ENCODE measurements at places on chromosomes 3 and 15.

- peak; percentile 12 for DNase-seq
These were observed 19.6 kb upstream of the TASOR start for GRCh38 chr3:56702490-56703315.

DNA sequence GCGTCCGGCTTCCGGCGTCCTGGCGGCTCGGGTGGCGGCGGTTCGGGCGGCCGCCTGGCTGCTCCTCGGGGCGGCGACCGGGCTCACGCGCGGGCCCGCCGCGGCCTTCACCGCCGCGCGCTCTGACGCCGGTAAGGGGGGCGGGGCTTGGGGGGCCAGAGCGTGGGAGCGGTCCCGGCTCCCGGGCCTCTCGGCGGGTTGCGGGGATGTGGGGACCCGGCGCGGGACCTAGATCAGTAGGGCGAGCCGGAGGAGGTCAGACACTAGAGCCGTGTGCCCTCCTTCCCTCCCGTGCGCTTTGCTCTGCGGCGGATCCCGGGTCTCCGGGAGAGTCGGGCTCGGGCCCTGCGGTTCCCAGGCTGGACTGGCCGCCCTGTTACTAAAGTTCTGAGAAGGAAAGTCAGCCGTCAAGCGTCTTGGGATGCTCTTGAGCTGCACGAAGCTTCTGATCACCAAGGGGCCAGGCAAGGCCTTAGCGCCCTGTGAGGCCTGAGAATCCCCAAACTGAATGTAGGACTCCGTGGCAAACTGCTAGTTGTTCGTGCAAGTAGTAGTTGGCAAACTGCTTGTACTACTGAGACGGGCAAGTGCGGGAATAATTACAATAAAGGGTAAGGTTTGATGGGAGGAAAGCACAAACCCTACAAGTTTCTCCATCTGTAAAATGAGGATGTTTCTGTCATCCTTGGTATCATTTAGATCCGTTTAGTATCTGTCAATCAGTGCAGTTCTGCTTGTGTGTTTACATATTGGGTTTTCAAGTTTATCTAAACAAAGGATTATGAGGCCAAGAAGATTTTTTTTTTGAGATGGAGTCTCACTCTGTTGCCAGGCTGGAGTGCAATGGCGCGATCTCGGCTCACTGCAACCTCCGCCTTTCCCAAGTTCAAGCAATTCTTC lies 587 bp downstream of the PIGX start:
- DNase-seq = peak; percentile 55

GRCh38 chr3:48563382-48563918 lies at the start of gene UCN2:
Gene UCN2 (minus strand): TSS chr3:48563781. CDS start chr3:48563124, 657 bp downstream.
- DNase-seq = no peak

DNA sequence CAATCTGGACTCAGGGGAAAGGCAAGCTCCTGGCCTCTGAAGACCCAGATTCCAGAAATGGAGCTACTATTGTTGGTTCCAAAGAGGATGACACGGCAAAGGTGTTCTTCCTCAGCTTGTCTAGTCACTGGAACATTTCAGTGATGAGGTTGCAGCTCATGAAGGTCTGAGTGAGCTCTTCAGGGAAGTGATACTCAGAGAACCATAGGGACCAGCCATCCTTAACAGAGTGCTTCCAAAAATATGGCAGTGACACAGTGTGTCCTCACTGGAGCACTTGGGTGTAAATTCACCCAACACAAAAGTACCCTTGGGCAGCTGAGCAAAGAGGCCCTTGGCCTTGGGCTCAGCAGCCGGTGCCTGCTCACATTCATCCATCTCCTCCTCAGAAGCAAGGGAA lies 46.3 kb downstream of the SPTSSB start:
- no peak for DNase-seq

- DNase-seq = no peak
These were observed 19.5 kb upstream of the ZMAT3 start for GRCh38 chr3:179091113-179091512.

- DNase-seq = no peak
These were observed 84.8 kb upstream of the ICE2 start for GRCh38 chr15:60563539-60564404.

- DNase-seq = no peak
These were observed 47.6 kb upstream of the CD200R1L start for GRCh38 chr3:112894258-112894657.

DNA sequence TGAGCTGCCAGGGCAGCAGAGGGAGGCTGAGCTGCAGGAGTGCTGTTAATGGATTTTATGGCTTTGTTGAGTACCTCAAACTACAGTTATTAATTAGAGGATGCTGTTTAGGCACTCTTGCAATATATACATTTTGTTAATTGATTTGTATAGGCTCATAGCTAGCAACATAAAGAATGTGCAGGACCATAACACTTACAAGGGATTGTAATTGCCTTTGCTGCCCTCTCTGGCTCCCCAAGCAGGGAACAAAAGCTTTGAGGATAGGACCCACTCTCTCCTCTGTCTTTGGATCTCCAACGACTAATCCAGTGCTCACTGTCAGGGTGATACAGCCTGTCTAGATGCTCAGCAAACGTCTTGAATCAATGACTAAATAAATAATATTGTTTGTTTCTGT lies 1.2 kb upstream of the CLSTN2 start:
- DNase-seq = no peak

GRCh38 chr3:141366285-141367037 lies 1.8 kb upstream of the ZBTB38 start:
- DNase-seq = no peak

DNA sequence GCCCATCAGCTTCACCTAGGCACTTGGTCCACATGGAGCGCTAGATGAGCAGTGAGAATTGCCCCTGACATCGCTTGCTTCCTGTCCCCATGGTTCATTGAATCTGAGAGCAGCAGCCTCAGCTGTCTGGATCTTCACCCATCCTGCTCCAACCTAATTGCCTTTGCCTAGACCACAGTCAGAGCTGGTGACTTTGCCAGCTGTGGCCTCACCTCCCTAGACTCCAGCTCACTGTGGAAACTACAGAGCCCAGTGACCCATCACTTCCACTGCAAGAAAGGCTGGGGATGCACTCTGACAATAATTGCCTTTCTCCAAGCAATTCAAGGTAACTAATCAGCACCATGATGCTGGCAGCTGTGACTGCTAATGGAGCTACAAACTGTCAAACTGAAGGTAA lies 30.6 kb upstream of the SLC6A1 start:
- DNase-seq = no peak

DNA sequence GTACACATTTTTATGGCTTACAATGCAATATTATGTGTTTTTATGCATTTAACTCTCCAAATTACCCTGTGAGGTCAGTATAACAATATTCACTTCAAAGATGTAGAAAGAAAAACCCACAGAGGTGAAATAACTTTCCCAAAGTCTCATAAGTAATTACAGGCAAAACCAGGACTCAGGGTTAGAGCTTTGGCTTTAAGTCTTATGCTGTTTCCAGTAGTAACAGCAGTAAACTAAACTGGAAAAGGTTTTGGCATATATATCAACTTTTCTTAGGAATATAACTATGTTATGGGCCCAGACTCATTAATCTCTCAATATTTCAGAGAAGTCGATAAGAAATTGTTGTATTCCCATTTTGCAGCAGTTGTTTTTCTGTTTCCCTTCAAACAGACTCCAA lies 206.3 kb upstream of the KCNMB2 start:
- DNase-seq = no peak

- no peak for DNase-seq
These were observed 226.7 kb upstream of the MCTP2 start for GRCh38 chr15:94004697-94005096.

DNA sequence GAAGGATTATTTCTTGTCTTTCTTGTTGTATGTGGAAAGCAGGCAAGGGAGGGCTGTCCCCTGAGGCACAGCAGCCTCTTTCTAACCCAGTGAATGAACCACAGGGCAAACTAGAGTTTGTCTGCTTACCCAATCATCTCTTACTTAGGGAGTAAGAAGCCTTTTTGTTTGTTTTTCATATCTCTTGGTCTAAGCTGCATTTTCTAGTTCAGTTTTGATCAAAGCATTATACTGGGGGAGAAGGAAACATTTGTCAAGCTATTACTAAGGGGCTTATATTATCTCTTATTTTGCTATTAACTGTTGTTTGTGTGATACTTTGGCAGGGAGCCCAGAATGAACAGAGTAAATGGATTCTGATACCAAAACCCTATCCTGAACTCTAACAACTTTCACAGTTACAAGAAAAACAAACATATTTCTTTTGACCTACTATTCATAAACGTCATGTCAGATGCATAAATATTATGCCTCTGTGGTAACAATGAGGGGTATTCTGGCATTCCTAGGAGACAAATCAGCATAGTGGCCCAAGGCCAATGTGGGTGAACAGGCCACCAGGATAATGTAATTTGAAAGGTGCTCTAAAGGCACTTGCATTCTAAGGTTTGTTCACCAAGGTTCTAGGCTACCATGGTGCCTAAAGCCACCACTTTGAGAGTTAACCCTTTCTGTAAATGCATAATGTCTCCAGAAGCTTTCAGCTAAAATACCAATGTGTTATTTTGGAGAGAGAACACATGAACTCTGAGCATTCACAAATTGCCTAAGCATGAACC lies 271.6 kb upstream of the ZPLD1 start:
- DNase-seq = no peak

DNA sequence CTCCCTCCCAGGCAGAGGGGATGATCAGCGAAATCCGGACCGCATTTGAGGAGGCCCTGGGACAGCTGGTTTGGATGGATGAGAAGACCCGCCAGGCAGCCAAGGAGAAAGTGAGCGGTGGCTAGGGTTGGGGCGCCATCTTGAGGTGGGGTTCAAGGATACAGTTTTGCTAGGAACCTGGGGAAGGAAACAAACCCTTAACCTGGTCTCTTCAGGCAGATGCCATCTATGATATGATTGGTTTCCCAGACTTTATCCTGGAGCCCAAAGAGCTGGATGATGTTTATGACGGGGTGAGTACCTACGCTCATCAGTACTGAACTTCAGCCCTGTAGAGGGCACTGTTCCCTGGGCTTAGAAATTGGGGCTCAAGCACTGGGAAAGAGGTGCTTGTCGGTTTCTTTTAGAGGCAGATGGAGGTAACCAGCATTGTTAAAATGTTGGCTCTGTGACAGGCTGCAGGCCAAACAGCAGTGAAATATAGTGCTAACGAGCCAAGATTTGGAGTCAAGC lies 9.6 kb upstream of the PSMD2 start:
- DNase-seq = peak; percentile 66

GRCh38 chr15:23866832-23867231 lies 179.7 kb upstream of the NDN start:
- DNase-seq = no peak

GRCh38 chr3:185188816-185189215 lies 36.0 kb upstream of the C3orf70 start:
- DNase-seq = no peak

DNA sequence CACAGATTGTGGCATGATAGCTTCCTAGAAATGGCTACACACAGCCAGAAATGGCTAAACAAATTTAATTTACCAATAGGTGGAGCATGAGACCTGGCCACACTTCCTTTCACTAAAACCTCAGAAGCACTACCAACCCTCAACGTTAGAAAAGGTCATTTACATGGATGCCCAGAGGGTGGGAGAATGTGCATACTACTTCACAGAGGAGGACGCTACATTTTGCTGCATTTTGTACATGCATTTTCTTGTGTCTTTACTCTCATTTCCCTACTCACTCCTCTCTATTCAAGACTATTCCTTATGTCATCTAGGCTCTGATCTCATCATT lies 40.1 kb downstream of the C2CD4B start:
- no peak for DNase-seq

DNA sequence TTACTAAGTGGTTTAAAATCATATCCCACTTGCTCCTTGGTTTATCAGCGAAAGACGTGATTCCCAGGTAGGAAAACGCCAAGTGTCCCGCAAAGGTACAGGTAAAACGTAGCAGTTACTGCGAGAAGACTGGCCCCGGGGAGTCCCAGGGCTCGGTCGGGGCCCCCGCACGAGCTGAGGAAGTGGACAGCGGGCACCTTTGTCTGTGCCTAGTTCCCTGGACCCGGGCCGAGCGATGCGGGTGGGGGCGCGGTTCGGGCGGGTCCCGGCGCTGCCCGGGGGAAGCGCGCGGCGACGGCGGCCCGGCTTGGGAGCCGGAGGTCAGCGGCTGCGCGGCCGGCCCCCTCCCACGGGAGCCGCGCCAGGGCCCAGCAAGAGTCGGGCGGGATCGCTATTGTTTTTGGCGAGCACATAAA lies 864 bp upstream of the NEO1 start:
- DNase-seq = no peak

GRCh38 chr3:196634224-196634623 lies 5.3 kb upstream of the NRROS start:
- no peak for DNase-seq

GRCh38 chr15:51658664-51659063 lies 22.6 kb upstream of the SCG3 start:
- DNase-seq = no peak

DNA sequence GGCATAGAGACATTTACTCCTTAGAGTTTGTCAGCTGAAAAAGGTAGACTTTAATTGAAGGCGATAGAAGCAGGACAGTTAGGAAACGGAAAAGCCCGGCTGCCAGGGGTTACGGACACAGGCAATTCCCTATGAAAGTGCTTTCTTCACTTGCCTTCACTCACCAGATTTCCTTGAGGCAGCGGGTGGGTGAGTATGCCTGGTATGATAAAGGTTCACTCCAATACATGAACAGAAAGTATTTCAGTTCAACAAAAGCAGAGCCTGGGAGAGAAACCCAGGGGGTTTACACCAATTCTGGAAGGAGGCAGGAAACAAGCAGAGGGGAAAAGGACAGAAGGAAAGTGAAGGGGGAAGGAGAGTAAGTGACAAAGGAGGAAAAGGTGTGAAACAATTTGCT lies 53.9 kb downstream of the QTRT2 start:
- no peak for DNase-seq

GRCh38 chr3:39990532-39990931 lies 181.1 kb downstream of the MYRIP start:
- DNase-seq = no peak

GRCh38 chr3:178736300-178736699 lies 200.1 kb downstream of the KCNMB2 start:
- no peak for DNase-seq

GRCh38 chr15:64100958-64101357 lies 5.2 kb downstream of the SNX1 start:
- DNase-seq = no peak

GRCh38 chr15:61654918-61655317 lies 405.3 kb downstream of the VPS13C start:
- no peak for DNase-seq

DNA sequence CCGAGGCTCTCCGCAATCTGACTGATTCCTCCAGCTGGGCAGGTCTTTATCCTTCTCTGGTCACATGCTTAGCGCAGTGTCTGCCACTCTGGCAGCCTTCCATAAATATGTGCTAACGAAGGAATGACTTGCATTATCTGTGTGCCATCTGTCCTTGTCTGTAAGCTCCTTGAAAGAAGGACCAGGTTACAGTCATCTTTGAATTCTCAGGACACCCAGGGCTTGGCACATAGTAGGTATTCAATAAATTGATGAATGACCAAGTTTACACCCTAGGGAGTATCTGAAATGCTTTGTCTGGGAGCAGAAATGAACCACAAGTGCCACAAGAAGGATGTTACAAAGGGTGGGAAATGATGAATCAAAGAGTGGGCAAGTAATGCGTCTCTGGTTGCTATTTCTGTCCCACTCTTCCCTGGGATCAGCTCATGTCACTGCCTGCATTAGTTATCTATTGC lies 16.5 kb upstream of the FAM3D start:
- no peak for DNase-seq
